ENCODE measurements at places on chromosomes 5 and 9.

DNA sequence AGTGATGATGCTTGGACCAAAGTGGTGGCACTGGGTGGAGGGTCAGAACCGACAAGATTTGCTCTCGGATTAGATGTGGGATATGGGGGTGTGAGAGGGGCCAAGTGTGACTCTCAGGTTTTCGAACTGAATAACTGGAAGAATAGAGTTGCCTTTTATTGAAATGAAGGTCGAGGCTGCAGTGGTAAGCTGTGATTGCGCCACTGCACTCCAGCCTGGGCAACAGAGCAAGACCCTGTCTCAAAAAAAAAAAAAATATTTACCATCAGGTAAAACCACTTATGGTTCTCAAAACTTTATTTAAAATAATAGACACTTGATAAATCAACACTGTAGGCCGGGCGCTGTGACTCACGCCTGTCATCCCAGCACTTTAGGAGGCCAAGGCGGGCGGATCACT, 27.2 kb downstream of the EXOSC2 start:
- no peak for DNase-seq

GRCh38 chr5:82534986-82535385, 256.8 kb upstream of the RPS23 start:
- DNase-seq, result no peak

DNA sequence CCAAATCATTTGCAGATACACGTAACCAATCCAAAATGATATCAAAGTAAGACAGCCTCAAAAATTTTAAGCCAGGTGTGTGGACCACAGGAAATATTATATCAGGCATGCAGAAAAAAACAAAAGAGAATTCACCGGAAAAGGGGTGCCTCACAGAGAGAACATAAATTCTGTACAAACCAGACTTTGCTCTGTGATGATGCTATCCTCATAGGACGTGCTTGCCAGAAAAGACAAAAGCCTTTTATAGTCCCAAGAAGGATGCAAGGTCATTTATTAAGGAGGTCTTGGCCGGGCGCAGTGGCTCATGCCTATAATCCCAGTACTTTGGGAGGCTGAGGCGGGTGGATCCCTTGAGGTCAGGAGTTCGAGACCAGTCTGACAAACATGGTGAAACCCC, 16.8 kb upstream of the ATP6V1G1 start:
- no peak for DNase-seq

DNA sequence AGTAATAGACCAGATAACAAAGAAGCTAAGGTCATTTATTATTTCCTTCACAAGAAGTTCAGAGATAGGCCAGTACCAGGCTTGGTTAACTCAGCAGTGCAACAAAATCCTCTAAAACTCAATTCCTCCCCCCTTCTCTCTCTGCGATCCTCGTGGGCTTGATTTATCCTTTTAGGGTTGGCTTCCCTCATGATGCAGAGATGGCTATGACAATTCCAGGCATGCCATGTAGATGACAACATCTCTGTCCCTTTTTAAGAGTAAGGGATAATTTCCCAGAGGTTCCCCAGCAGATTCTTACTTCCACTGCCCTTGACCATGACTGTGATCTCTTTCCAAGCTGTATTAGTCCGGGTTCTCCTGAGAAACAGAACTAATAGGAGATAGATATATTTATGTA, 28.7 kb upstream of the DAP start:
- DNase-seq, result peak; percentile 88

DNA sequence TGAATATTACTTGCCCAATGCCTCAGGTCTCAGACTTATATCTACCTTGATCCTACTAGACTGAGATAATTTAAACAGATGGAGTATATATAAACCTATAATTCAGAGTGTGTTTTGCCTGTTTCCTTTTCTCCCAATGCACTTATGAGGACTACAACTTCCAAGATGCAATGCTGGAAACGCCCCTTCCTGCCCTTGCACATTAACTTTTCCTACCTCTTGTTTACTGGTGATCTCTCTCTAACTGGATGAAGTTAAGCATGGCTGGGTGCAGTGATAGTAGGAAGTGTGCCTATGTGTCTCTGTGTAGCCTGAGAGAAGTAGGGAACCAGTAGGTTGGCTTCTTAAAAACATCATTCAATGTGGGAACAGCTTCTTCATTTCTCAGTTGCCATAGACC, 115.2 kb downstream of the SVEP1 start:
- DNase-seq, result peak; percentile 17

GRCh38 chr9:105280691-105281090, 36.2 kb downstream of the SLC44A1 start:
- DNase-seq, result peak; percentile 33

GRCh38 chr5:116524966-116525365, 49.7 kb downstream of the SEMA6A start:
- no peak for DNase-seq

GRCh38 chr5:172477466-172477865, 23.1 kb upstream of the SH3PXD2B start:
- DNase-seq, result peak; percentile 29

DNA sequence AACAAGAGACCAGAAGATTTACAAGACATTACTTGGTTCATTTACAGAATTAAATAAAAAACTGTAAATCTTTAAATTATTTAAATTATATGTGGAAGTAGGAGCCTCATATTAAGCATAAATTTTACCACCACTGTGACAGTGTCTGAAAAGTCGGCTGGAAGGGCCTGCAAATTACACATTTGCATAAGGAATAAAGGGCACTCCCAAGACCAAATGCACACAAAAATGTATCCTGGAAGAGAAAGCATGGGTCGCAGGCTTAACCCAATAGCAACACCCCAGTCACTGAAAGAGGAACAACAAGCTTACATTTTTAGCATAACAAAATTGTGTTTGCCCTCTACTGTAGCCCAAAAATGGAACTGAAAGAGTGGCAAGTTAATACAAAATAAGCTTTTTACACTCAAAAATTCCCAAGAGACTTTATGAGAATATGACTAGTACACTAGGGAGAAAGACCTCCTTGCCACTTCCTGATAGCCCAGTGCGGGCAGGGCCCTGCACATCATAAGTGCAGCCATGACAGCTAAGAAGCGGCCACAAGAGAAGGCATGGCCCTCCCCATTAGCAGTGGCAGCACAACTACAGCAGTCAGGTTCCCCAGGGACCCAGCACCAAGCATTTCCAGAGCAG, 482.0 kb downstream of the DTWD2 start:
- no peak for DNase-seq

DNA sequence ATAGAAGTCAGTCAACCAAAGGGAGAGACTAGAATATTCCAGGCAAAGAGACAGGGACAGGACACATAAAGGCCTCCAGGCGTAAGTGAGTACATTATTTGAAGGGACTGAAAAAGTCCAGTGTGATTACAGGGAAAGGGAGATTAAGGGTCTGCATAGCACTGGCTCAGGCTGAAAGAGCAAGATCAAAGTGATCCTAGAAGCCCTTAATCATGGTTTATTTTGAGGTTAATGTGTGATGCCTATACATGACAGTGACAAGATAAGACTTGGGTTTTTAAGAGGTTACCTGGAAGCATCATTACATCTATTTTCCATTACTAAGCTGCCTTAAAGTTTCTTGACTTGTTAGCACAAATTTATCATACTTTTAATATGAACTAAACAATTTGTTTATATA, 25.8 kb downstream of the LMBRD2 start:
- no peak for DNase-seq

DNA sequence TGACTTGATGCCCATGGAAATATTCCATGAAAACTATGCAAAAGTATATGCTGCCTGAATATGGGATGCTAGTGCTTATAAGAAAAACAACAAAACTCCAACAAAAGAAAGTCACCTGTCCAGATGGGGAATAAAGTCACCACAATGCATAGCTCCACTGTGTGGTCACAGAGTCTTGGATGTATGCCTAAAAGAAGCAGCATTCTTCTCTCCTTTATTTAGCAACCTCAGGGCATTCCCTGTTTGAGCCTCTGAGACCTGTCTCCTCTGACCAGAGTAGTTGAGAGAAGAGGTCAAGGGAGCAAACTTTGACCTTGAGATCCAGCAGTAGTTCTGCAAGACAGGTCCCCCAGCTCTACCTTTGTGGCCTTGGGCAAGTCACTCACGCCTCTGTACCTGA, 287.5 kb downstream of the MED10 start:
- DNase-seq, result no peak

GRCh38 chr9:128117613-128118471, 9.7 kb downstream of the PTGES2 start:
- DNase-seq, result peak; percentile 86

DNA sequence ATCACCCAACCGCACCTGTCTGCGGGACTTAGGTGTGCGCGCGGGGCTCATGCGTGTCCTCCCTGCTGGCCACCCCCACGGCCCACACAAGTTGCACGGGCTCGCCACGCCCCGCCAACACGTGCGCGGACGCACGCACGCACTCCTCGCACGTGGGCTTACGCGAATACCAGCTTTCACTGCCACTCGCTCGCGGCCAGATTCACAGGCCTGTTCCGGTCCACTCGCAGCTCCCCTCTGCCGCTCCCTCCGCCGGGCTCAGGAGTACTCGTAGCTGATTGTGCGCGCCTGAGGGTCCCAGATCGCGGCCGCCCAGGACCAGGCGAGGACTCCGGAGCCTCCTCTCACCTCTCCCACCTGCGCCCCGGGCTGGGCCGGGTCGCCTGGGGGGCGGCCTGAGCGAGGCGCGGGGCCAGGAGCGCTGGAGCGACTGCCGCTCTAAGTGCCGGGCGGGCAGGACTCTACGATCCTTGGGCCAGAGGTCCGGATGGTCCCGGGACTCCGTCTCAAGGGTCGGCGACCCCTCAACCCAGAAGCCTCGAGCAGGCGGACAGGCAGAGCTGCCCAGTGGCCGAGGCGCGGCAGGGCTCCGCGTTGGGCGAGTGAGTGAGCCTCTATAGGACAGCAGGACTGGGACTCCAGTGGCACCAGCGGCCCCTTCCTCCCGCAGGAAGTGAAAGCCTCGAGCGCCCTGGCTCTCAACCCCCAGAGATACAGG, 3.4 kb downstream of the PCDHGC5 start:
- no peak for DNase-seq

- DNase-seq, result no peak
Measured at GRCh38 chr9:95783426-95783975, 92.0 kb upstream of the ERCC6L2 start.
